PC-3 (cell line): ENCODE measurements at places on chromosomes 3 and 15.
A peak's percentile ranks its signal among the peaks of the same experiment; 100 is the strongest.

GRCh38 chr3:25849091-25849490, 59.2 kb downstream of the OXSM start:
- DNase-seq, result no peak

DNA sequence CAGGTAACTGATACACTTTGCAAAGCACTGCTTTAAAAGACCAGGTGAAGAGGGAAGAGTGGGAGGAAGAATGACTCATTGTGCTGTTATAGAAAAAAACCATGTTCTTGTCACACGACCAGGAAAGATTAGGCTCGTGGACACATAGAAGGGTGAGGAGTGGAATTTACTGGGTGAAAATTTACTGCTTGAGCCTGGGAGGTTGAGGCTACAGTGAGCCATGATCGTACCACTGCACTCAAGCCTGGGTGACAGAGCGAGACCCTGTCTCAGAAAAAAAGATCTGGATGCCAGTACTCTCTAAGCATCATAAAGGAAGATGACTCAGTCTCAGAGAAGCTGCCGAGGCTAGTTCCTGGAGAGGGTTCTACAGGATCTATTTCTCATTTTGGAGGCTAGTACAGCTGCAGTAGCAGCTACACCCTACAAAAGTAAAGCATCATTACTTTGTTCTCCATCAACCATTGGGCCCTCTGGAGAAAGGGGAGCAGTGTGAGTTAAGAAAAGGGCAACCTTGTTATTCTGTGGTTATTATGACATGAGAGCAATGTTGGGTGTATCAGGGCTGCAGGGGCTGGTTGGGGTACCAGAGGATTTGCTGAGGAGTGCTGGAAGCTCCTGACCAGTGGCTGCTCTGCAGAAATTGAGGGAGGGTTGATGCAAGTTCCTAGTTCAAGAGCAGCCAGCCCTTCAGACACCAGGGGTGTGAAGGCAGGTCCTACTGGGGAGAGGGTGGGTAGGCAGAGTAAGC, 75.4 kb downstream of the CMTM8 start:
- peak; percentile 76 for DNase-seq

GRCh38 chr3:188234132-188234531, 80.2 kb downstream of the LPP start:
- no peak for DNase-seq

DNA sequence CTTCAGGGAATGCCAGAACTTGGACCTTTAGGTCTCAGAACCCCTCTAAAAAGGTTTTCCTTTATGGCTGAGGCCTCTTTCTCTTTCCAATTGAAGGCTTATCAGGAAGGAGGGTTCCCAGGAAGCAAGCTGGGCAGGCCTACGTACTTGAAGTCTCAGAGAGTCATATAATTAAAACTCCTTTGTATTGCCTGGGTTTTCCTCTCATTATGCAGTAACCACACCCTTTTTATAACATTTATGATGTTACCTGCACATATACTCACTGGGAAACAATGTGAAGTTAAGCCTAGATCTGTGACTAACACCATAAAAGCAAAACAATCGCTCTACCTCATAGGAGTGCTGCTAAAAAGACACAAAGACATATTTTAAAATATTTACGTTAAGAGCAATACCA, 27.3 kb downstream of the SERP1 start:
- DNase-seq, result peak; percentile 77

GRCh38 chr3:60017631-60018030, 967.8 kb upstream of the CFAP20DC start:
- DNase-seq, result peak; percentile 55

DNA sequence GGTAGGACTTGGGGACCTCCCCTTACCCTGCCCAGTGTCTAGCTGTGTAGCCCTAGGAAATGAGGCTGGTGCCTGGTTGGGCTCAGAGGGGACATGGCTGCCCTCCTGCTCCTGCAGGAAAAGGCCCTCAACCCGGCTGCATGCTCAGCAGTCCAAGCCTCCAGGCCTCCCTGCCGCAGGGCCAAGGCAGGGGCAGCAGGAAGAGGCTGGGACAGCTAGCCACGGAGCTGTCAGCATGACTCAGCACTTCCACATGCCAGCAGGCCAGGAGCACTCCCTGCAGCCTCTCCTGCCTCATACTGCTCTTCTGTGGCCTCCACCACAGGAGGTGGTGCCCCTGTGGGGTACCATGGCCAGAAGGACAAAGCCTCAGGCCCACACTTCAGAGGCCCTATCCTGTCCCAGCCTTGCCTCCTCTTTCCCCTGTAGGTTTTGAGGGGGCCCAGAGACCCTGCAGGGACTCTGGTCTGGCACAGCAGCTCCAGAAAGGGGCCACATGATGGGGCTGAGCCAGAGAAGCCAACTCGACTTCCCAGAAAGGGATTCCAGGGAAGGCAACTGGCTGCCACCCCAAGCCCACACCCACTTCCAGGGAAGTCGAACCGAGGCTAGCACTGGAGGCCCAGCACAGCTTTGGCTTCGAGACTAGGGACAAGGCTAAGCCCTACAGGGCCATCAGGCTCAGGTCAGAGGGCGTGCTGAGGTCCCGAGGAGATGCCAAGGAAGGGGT, 19.5 kb downstream of the TKT start:
- DNase-seq, result peak; percentile 83

DNA sequence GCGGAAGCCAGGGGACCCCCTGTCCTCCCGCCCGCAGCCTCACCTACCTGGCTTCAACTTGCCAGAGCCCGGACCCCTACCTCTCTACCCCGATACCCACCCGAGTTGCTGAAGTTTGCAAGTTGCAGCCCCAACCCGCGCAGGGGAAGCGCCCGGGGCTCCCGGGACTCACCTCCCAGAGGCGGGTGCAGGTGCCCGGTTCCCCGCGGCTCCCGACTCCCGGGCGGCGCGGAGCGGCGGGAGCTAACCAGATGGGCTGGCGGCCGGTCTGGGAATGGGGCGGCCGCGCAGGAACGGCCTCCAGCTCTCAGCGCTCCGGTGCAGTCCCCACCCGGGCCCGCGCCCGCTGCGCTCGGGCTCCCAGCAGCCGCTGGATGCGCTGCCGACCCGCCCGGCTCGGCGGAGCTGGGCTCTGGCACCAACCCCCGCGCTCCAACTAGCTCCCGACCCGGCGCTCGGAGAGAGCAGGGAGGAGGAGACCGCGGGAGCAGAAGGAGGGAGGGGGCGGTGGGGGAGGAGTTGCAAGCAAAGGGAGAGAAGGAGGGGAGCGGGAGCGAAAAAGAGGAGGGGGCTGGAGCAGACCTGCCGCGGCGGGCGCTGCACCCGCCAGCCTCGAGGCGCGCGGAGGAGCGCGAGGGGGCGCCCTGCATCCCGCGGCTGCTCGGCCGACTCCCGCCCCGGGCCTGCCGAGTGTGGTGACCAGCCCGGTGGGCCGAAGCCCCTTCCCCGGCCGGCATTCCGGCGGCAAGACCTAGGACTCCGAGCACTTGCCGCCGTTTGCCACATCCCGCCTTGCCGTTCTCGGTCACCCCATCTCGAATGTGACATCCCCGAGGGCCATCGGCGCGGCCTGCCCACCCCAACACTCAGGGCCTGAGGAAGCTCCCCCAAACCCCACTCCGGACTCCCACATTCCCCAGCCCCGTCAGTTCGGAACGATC, at the start of gene SEMA5B:
SEMA5B (minus strand) TSS at position 472 of the 941 bp plus-strand sequence. CDS start 66,500 bp downstream, outside the sequence.
- DNase-seq, result peak; percentile 21

GRCh38 chr3:167798443-167798842, 62.9 kb downstream of the SERPINI1 start:
- no peak for DNase-seq

GRCh38 chr3:55197021-55197420, 269.2 kb upstream of the LRTM1 start:
- no peak for DNase-seq
